ENCODE measurements at places on chromosomes 6 and 20. TPM values are rescaled to one million over a fixed set of nuclear protein-coding genes. Genes with fewer than 3 reads are reported as not detected.

- no peak for DNase-seq
These were observed 76.4 kb upstream of the HS3ST5 start for GRCh38 chr6:114419175-114419574.

DNA sequence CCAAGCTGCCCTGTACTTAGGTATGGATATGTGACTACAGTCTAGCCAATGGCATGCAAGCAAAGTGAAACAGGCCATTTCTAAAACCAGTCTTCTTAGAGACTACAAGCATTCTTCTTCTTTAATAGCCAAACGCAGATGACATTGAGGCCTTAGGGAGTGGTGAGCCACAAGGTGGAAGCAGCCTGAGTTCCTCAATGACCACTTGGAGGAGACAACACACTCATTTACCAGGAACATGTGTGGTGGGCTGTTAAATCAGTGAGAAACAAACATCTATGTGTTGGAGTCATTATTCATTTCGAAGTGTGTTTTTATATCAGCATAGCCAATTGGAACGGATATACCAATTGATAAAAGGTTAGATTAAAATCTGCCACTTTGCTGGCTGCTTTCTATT lies 122.0 kb downstream of the GFRAL start:
- no peak for DNase-seq

DNA sequence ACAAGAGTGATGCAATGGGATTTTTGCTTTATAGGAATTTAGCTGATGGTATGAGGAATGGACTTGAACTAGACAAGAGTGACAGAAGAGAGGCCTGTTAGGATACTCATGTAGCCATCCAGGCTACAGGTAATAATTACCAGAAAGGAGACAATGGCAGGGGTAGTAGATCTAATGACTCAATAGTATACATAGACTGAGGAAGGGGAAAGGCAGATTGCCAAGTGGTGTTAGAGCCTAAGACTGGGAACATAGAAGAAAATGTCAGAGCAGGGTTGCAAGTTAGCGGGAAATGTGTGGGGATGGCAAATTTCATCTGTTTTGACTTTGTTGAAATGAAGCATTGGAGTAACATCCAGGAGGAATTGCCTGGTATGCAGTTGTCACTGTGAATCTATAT lies 295.6 kb downstream of the UTRN start:
- no peak for DNase-seq

DNA sequence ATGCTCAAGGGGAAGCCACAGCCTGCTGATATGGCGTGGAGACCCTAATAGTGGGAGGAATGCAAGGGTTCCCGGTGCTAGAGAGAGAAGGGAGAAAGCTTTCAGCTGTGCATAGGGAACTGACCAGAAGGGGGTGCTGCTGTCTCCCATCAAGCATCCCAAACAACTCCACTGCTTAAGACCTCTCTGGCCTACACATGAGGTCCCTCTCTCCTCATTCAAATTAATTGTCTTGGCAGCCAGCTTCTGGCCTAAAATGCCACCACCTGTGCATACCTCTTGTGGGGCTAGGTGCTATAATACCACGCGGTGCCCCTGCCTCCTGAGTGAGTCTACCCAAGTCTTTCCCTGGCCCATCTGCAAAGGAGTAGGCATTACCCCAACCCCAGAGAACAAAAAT lies 14.5 kb downstream of the ADISSP start:
- no peak for DNase-seq

DNA sequence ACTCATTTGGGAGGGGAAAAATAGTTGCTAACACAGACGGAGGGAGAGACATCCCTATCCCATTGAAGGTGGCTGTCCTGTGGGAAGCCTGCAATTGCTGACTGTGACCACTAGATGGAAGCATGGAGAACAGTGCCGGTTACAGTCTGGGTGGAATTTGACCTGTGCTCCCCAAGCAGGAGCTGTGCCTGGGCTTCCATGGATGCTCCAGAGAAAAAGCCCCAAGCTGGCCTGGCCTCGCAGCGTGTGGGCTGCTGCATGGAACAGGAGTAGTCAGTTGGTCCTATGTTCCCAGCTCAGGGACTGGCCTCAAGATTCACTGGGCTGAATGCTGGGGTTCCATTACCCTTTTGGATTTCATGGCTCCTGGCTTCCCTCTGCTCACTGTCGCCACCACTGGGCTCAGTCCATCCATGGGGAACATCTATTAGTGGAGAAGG lies 116.3 kb upstream of the CHD6 start:
- DNase-seq, result no peak

DNA sequence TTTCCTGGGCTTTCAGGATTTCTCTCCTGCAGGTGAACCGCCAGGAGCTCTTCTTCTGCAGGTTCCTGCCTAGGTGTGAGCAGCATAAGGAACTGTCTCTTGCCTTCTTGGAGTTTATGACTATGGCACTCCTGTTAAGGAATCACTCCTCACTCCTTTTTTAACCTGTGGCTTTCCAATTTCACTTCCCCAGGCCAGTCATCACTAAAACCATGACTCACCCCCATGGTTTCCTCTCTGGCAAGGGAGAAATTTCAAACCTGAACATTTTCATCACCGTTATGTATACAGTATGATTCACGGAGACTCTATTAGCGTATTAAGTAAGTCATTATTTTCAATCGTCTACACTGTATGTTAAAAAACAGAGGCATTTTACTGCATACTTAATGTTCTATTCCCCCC lies 78.2 kb upstream of the ARID1B start:
- DNase-seq, result no peak

GRCh38 chr6:10460096-10460495 lies 45.2 kb upstream of the TFAP2A start:
- no peak for DNase-seq

GRCh38 chr6:19181211-19181610 lies 656.0 kb upstream of the ID4 start:
- no peak for DNase-seq

DNA sequence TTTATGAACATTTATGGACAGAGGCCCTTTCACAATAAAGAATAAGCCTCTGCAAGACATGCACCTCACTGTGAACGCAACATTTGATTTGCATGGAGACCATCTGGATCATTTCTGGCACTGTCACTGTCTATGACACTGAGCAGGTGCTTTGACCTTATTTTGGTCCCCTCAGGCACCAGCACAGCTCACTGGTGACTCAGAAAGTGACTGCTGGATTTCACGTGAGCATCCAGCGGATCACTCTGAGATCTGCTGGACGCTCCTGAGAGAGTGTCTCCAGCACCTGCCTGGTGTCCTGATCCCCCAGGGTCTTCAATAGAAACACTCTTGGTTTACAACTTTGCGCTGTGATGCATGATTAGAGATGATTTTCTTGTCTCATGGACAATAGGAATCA lies 375.7 kb downstream of the TENT5A start:
- no peak for DNase-seq

DNA sequence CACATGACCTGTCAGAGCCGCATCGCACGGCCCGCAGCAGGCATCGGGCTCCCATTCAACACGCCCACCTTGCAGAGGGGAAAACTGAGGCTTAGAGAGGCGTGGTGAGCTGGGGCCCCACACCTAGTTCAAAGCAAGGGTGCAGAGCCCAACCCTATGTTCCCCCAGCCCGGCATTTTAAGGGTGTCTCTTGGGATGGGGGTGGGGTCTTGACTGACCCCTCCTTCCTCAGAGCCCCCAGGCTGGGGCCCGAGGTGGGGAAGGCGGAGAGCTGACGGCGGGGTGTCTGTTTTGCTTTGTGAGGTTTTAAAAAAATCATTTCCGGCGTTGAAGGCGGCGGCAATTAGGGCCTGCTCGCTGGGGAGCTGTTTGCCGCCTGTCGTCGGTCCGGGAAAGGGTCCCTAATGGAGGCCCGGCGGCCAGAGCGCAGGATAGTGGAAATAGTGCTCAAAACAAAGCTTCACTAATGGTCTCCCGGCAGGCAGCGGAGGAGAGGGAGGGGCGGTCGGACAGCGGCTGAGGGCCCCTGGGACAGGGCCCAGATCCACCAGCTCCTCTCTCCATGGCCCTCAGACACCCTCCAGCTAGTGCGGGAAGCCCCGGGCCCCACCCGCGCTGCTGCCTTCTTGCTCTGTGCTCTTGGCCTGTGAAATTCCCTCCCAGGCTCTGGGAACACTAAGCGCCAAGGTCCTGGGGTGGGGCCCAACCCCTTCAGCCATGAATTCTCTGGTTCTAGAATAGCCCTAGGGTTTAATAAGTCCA lies 11.9 kb downstream of the VSTM2L start:
- DNase-seq, result no peak

GRCh38 chr6:82957171-82957867 lies 108.3 kb downstream of the UBE3D start:
- no peak for DNase-seq

GRCh38 chr6:73943411-73943810 lies 247.4 kb downstream of the CD109 start:
- no peak for DNase-seq

- DNase-seq, result no peak
These were observed 159.5 kb upstream of the MAFB start for GRCh38 chr20:40848526-40848925.

SEL1L2 gene
- total RNA-seq, result not detected

MOCS3 gene
- 8.2 TPM for total RNA-seq

LIN28B gene
- 22.3 TPM for total RNA-seq

CFAP206 gene
- 5.0 TPM for total RNA-seq

SNAP91 gene
- total RNA-seq, result 3.0 TPM

CDSN gene
- total RNA-seq, result not detected

SLC22A7 gene
- 0.12 TPM for total RNA-seq

MTCH1 gene
- 184 TPM for total RNA-seq

SIRPA gene
- 11.4 TPM for total RNA-seq

All from type B pancreatic cell (in vitro differentiated cells).